ENCODE measurements at places on chromosomes 7 and 10.

DNA sequence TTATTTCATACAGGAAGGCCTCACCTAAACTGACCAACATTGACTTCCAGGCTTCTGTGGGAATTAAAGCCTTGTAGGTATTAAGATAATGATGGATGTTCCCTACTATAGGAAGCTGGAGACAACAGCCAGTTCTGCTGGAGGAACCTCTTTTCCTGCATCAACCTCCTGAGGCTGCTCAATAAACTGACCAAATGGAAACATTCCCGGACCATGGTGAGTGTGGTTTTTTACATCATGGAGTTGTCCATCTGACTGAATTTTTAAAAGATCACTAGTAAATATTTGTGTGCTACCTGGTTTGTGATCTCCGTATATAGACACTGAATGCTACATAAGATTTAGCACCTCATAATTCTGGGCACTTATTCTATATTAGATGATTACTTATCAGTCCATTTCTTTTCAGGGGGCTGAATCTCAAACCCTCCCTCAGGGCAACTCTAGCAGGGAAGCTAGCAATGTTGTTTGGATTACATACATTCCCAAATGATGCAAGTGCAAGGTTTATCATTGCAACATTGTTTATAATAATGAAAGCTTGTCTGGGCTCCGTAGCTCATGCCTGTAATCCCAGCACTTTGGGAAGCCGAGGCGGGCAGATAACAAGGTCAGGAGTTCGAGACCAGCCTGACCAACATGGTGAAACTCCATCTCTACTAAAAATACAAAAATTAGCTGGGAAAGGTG lies 21.5 kb upstream of the SMKR1 start:
- H3K27me3 ChIP-seq: no peaks in the 10 kb centered on the region
- H3K4me3 ChIP-seq: no peak overlapping the region
- peaks cover 19% of the 10 kb centered on the region for H3K36me3 ChIP-seq
- H3K27ac ChIP-seq: no peak overlapping the region
- no peak for DNase-seq

DNA sequence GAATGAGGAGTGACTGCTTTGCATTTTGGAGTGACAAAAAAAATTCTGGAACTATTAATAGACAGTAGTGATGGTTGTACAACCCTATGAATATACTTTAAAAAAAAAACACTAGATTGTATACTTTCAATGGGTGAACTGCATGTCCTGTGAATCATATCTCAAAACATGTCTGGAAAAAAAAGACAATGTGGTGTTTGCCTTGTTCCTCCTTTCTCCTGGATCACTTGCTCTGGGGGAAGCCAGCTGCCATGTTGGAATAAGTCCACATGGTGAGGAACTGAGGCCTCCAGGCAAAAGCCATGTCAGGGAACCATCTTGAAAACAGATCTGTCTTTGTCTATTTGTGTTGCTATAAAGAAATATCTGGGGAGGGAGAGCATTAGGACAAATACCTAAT lies 39.5 kb upstream of the YAE1 start:
- peaks cover 3% of the 10 kb centered on the region for H3K4me1 ChIP-seq
- no peaks in the 10 kb centered on the region for H3K27me3 ChIP-seq

DNA sequence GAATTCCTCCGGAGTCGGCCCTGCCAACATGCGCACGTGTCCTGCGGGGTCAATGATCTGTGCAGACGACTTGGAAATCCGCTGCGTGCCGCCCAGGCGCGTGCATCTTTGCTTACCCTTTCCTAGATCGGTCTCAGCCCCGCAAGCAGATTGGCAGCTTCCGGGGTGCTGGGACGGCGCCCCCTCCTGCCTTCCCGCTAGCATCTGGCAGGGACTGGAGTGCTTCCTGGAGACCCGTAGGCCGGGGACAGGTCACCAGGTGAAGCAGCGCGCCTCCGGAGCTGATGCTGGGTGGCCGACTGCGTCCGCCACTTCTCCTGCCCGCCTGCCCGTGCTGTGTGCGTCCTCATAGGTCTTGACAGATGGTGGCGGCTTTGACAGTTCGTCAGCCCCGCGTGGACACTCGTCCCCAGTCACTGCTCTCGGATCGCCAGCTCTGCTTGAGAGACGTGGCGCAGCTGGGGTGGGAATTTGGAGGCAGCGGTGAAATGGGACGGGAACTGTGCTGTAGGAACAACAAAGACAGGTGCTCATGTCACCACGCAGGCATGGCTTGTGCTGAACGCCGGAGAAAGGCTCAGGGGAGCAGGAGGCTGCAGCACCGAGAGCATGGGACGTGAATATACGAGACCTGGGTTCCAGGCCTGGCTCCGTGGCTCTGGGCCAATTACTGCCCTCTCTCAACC lies 21.9 kb upstream of the KCNK18 start:
- DNase-seq: peak; percentile 42
- peaks cover 37% of the 10 kb centered on the region for H3K27me3 ChIP-seq
- H3K4me1 ChIP-seq: no peaks in the 10 kb centered on the region
- H3K36me3 ChIP-seq: no peaks in the 10 kb centered on the region
- no peak overlapping the region for H3K27ac ChIP-seq

DNA sequence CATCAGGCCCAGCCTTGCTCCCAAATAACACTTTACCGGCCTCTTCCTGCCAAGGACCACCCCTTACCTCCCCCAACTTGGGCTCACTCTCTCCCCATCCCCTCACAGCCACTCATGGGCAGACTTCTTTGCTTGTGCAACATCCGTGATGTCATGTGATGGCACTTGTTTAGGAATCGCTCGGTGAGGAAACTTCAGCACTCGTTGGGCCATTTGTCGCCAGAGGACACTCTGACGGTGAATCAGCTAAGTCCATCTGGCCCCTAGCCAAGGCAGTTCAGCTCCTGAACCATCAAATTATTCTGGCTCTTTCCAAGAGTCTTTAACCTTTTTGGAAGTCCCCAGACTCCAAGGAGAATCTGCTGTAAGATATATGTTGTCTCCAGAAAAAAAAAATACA lies 19.2 kb downstream of the BTBD16 start:
- no peaks in the 10 kb centered on the region for H3K4me1 ChIP-seq
- no peaks in the 10 kb centered on the region for H3K36me3 ChIP-seq
- no peaks in the 10 kb centered on the region for H3K27me3 ChIP-seq

DNA sequence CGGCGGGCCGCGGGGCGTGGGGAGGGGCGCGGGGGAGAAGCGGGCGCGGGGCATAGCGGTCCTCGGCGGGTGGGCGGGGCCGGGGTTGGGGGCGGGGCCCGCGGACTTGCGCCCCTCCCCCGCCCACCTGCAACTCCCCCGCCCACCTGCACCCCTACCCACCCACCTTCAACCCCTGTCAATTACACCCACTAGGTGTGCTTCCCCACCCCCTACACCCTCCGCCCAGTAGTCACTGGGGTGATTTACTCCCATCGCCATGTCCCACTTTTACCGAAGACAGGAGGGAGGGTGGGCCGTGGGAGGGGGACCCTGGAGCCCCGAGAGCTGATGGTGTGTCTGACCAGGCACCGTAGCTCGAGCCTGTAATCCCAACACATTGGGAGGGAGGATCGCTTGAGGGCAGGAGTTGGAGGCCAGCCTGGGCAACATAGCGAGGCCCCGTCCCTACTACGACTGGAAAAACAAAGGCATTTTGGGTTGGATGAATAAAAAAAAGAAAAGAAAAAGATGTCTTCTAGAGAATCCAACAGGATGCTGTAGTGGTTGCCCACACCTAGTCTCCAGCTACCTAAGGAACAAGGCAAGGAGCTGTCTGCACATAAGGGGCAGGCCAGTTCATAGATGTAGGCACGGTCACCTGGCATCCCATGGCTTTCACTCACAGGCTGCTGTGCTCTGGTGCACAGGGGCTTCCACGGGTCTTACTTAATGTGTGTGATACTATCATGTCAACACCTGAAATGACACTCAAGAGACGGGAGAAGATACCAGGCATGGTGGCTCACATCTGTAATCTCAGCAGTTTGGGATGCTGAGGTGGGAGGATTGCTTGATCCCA lies 761 bp downstream of the KCTD7 start:
- peaks cover 20% of the 10 kb centered on the region for H3K36me3 ChIP-seq
- peak overlapping the region; percentile 74 for H3K4me3 ChIP-seq
- no peak for DNase-seq
- H3K27ac ChIP-seq: no peak overlapping the region
- H3K27me3 ChIP-seq: no peaks in the 10 kb centered on the region

- no peak overlapping the region for H3K27ac ChIP-seq
- no peak for DNase-seq
- H3K36me3 ChIP-seq: no peaks in the 10 kb centered on the region
- H3K4me3 ChIP-seq: no peak overlapping the region
- H3K4me1 ChIP-seq: peaks cover 3% of the 10 kb centered on the region
These were observed 19.7 kb downstream of the MET start for GRCh38 chr7:116691664-116692063.

- no peak overlapping the region for H3K4me3 ChIP-seq
- no peaks in the 10 kb centered on the region for H3K4me1 ChIP-seq
- no peak for DNase-seq
- no peak overlapping the region for H3K27ac ChIP-seq
- no peaks in the 10 kb centered on the region for H3K27me3 ChIP-seq
These were observed 41.9 kb upstream of the DAGLB start for GRCh38 chr7:6489612-6490011.

DNA sequence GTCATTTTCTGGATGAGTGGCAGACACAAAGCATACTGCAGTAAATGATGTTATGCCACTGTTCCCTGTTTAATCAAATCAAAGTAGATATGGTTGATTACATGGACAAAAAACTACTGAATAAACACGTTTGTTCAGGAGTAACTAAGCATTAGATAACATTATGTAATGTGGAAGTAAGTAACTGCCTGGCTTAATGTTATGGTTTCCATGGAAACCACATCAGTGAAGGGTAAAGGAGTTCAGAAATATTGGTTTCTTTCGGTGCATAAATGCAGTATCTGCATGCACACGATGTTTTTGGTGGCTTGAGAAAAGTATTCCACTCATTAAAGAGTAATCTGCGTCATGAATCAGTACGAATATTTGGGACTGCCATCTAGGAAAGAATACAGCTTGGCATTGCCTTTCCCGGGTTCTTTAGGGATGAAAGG lies 131.3 kb upstream of the PRKCQ start:
- H3K36me3 ChIP-seq: no peaks in the 10 kb centered on the region
- H3K27ac ChIP-seq: no peak overlapping the region
- no peaks in the 10 kb centered on the region for H3K27me3 ChIP-seq
- DNase-seq: no peak
- peaks cover 2% of the 10 kb centered on the region for H3K4me1 ChIP-seq

- no peaks in the 10 kb centered on the region for H3K27me3 ChIP-seq
- H3K4me3 ChIP-seq: no peak overlapping the region
- H3K4me1 ChIP-seq: no peaks in the 10 kb centered on the region
These were observed 354.4 kb upstream of the MKI67 start for GRCh38 chr10:128480601-128481000.

DNA sequence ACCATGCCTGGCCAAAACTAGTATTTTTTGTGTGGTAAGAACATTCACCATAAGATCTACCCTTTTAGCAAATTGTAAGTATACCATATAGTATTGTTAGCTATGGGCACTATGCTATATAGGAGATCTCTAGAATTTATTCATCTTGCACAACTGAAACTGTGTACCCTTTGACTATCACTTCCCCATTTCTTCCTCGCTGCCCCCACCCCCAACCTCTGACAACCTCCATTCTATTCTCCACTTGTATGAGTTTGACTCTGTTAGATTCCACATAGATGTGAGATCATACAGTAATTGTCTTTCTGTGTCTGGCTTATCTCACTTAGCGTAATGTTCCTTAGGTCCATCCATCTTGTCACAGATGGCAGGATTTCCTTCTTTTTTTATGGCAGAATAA lies 3.6 kb downstream of the CASP7 start:
- peaks cover 18% of the 10 kb centered on the region for H3K36me3 ChIP-seq
- no peak for DNase-seq
- H3K4me3 ChIP-seq: no peak overlapping the region
- no peak overlapping the region for H3K27ac ChIP-seq
